ENCODE measurements at places on chromosomes 5 and 9.

- DNase-seq, result no peak
Observed at GRCh38 chr5:168086104-168086610, 205.3 kb upstream of the WWC1 start.

- no peak for DNase-seq
Observed at GRCh38 chr5:56054666-56055065, 59.9 kb upstream of the IL6ST start.

DNA sequence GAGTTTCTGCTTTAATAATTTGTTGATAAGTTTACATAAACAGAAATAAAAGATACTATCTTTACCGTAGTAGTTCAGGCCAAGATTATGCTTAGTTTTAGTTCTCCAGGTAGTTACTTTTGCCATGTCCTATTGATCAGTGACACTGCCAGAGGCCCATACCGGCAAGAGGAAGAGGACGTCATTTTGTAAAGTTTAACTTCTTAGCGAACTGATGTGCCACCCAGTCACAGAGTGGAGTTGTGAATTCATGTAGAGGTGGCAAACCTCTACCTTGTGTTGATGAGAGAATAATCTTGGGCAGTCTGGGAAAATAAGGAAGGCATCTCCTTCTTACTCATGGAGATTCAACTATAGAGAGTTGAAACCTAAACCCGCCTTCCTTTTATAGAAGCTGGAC lies 21.8 kb downstream of the RGMB start:
- no peak for DNase-seq

GRCh38 chr9:27065288-27065687 lies 43.7 kb upstream of the TEK start:
- DNase-seq, result no peak

GRCh38 chr5:156802501-156802900 lies 47.6 kb upstream of the PPP1R2B start:
- DNase-seq, result no peak

- no peak for DNase-seq
Observed at GRCh38 chr5:97042996-97043395, 99.4 kb downstream of the LIX1 start.

- DNase-seq, result no peak
Observed at GRCh38 chr9:117714282-117714681, 10.1 kb downstream of the TLR4 start.
